ENCODE measurements at places on chromosomes 16 and 17.
A peak's percentile ranks its signal among the peaks of the same experiment; 100 is the strongest.

DNA sequence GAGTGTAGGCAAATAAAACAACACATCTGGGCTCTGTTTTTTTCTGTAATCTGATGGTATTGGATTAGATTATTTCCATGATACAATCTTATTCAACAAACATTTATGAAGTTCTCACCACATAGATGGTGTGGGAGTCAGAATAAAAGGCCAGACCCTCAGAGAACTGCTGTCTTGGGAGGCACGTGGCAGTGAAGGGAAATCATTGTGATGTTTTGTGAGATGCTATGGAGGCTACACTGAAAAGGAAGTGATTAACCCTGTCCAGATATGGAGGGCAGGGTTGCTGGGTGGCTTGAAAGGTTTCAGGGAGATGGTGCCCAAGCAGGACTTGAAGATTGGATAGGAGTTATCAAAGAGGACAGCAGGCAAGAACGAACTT is 35.6 kb downstream of the DHRS7B start:
- DNase-seq: no peak

- no peak for DNase-seq
These were observed 14.2 kb upstream of the TBX21 start for GRCh38 chr17:47718634-47719405.

- no peak for DNase-seq
These were observed 1.1 kb upstream of the FASN start for GRCh38 chr17:82098939-82099763.

GRCh38 chr16:85231959-85232358 is 119.7 kb upstream of the CIBAR2 start:
- DNase-seq: no peak

DNA sequence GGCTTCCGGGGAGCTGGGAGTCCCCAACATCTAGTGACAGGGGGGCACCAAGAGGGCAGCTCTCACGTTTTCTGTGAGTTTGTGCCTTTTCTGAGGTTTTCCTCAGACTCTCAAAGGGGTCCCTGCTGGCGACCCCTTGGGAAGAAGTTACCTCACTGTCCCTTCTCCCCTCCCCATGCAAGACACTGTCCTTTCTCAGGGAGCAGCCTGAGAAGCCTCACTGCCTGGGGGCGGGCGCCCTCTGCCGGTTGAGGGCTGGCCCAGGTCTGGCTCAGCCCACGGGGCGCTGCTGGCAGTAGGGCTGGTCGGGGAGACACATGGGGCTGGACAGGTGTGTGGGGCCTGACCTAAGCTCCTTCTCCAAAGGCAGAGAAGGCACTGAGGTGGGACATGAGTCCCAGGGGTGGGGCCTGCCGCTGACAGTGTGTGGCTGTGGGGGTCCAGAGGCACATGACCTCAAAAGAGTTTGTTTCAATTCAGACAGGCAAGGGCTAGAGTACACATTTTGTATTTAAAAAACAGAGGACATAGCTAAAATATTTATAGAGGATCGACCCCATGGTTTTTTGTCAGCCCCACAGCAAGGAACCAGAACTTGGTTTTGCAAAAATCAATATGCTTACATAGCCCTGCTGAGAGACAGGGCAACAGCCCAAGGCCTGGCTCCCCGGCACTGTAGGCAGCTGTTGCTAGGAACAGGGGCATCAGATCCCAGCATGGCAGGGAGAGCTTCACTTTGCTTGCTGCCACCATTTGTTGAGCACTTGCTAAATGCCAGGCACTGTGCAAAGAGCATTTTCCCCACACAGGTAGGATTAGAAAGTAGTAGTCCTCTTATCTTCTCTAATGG is 18.5 kb upstream of the ALDH3A1 start:
- DNase-seq: peak; percentile 87

GRCh38 chr17:64209356-64209941 is 53.6 kb downstream of the TEX2 start:
- no peak for DNase-seq

- DNase-seq: peak; percentile 59
These were observed 7.9 kb upstream of the PAM16 start for GRCh38 chr16:4358831-4359561.

DNA sequence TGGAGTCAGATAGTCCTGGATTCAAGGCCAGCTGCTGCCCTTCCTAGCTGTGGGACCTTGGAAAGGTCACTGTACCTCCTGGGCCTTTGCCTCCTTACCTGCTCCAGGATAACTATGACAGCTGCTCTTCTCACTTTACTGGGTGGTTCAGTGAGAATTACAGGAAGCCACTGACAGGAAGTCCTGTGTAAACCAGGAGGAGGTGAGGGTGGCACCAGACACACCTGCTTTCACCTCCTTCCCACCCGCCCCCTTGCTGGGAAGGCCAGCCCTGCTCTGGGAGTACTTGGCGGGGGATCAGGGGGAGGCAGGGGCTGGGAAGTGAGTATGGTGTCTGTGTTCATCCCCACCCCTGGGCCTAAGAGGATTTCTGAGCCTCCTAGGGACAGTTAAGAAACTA is 42.6 kb downstream of the CPNE2 start:
- DNase-seq: no peak

DNA sequence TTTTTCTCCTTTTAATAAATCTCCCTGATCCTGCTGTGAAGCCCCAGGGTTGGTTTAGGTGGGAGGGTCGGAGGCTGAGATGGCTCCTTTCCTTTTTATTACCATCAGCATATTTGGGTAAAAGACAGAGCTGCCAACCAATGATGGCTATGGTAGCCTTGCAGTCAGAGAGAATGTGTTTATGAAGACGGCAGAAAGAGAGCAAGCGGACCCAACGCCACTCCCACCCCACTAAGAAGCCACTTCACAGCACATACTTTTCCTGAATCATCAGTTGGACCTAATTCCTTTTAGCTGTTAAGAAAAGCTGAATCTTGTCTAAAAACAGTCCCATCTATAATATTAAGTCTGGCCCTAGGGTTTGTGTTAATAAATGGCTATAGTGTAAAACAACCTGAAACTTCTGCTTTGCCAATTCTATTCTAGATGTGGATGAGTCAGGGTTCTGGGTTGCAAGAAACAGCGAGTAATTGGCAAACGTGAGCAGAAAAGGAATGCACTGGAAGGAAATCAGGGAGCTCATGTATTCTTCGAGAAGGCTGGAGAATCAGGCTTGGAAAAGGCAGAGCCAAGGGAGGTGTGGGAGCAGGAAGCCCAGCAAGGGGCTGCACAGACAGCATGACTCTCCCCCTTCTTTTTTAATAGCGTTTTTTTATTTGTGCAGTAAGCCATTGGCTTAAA is 34.0 kb upstream of the PRKCA start:
- DNase-seq: no peak

DNA sequence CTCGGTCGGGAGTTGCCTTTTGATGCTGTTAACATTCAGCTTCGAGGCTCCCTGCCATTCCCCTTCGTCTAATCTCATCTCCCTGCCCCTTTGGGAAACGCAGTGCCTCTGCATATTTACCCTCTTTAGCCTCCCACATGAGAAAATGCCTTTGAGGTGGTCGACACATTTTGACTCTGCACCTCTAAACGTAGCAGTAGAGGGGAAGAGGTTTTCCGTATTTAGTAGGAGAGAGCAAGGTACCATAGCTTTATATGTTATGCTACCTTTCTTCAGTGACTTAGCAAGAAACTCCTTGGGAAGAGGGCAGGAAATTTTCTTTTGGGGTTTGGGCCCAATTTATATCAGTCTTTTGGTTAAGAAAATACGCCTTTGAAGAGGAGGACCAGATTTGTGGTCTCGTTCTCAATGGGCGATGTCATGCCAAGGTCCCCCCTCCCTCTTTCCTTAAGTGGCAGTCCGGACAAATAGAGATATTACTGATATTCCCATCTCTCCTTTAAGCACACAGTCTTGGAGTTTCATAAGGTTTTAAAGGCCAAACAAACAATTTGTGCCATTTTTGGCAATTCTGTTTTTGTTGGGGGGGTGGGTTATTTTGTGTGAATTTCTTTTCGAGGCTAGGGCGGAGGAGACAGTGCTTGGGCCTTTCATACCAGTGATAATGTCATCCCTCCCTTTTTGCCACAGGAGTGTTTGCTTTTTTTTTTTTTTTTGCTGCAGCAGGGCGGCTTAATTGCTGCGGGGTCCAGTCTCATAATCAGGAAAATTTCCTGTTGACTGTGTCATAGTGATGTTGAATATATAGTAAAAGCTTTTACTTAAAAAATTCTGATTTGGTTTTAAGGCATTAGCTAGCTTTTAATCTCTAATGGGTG is 1.5 kb downstream of the PAFAH1B1 start:
- DNase-seq: no peak

GRCh38 chr16:25699069-25699468 is 7.3 kb downstream of the HS3ST4 start:
- peak; percentile 52 for DNase-seq

DNA sequence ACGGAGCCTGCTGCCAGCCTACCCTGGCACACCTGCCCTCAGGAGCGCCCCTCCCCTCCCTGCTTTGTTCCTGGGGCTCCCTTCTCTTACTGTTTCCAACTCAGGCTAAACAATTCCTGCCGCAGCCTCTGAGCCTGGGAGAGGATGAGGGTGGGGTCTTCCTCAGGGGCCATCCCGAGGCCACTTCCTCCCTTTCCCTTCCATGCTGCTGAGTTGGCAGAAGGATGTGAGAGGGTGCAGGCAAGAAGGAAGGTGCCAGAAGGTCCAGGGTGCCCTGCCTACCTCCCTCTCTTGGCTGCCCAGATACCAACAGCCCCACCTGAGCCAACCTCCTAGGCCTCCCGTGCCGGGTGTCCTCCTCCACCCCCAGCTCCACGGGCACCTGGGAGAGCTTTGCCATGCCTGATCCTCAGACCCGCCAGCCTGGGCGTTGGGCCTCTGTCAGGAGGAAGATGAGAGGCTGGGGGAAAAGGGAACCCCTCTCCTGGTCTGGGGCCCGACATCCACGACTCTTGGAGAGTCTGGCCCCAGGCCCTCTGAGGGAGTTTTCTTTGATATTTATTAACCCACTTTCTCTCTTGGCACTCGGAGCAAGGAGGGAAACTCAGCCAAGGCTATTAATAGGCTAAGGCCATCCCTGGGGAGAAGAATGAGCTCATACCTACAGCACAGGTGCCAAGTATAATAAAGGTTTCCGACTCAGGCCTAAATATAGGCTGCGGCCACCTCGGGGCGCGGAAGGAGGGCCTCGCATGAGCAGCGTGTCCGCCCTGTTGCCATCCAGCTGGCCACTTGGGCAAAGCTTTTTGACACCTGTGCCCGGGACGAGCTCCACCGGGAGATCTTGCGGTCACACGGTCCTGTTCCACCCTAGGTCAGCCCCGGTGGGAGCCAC is 232.0 kb downstream of the ENGASE start:
- no peak for DNase-seq

- DNase-seq: no peak
These were observed 7.1 kb upstream of the PSMD3 start for GRCh38 chr17:39973496-39973895.

GRCh38 chr17:74295625-74296547 is 21.9 kb downstream of the DNAI2 start:
- no peak for DNase-seq

- no peak for DNase-seq
These were observed 13.4 kb upstream of the MEIOC start for GRCh38 chr17:44642834-44643233.

GRCh38 chr17:56136301-56136700 is 17.0 kb upstream of the ANKFN1 start:
- DNase-seq: peak; percentile 16

DNA sequence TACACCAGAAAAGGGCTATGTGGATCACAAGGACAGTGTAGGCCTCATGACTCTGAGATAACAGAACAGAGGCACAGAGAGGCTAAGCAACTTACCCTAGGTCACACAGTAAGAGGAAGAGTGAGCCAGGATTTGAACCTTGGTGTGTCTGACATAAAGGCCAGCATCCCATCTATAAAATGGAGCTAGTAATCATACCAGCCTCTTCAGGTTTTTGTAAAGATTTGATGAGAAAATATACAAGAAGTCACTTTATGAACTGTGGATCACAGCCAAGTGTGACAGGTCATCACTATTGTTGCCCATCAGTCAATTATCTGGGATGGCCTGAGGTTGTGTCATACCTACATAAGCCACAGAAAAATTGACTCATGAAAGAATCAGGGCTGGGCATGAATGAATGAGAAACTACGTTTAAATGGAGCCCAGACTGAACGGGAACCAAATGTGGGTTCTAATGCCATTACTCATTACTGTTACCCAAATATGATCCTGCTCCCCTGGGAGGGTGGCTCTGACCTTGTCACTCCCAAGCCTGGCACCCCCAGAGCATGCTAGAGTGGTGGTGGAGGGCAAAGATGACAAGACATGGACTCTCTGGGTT is 21.0 kb downstream of the FBXO39 start:
- no peak for DNase-seq

DNA sequence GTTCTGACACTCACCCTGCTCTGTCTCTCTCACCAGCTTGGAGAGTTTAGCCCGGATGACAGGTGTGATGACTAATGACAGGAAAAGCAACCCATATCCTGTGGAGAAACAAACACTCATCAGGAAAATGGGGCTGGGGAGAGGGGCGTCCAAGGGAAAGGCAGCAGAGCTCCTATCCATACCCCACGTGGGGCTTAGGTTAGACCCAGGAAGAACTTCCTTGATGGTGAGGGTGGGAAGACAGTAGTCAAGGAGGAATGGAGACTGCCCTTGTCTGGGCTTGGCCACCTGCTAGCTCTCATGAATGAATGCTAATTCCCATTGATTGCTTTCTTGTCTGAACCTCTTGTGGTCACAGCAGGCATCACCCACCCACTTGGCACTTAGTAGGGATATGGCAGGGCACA is 3.8 kb downstream of the SLC46A1 start:
- DNase-seq: no peak

GRCh38 chr17:80584176-80584905 is 39.7 kb downstream of the RPTOR start:
- DNase-seq: no peak

GRCh38 chr17:3669085-3669347 is 404 bp downstream of the EMC6 start:
- no peak for DNase-seq

DNA sequence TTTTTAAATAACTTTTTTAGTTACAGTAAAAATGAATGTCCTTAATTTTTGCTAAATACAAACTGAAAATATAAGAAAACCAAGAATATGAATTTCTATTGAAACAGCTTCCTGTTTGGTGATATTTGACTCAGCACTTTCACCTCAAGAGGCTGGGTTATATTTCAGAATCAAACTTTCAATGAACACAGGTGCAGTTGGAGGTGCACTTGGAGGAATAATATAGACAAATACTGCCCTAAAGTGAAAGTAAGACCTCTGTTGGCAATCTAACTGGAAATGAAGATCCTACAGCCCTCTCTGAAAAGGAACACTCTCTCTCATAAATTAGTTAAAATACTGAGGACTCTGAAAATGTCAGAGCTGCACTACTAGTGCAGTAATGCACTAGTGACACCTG is 106.2 kb downstream of the BRIP1 start:
- no peak for DNase-seq

- no peak for DNase-seq
These were observed 43.6 kb upstream of the MMP2 start for GRCh38 chr16:55435387-55435786.

- DNase-seq: peak; percentile 69
These were observed 65.0 kb downstream of the TBC1D16 start for GRCh38 chr17:79970576-79971068.

GRCh38 chr16:12141073-12141951 is 164.8 kb downstream of the SNX29 start:
- DNase-seq: peak; percentile 13

GRCh38 chr16:69773260-69773947 is 11.3 kb downstream of the WWP2 start:
- DNase-seq: no peak

All from suppressor macrophage treated with lipopolysaccharide for 1 hour (primary cell).